Right lung (tissue), 10 donors: ENCODE measurements at places on chromosomes 13 and 19. TPM values are rescaled to one million over a fixed set of nuclear protein-coding genes. Genes with fewer than 3 reads are reported as not detected.

DNA sequence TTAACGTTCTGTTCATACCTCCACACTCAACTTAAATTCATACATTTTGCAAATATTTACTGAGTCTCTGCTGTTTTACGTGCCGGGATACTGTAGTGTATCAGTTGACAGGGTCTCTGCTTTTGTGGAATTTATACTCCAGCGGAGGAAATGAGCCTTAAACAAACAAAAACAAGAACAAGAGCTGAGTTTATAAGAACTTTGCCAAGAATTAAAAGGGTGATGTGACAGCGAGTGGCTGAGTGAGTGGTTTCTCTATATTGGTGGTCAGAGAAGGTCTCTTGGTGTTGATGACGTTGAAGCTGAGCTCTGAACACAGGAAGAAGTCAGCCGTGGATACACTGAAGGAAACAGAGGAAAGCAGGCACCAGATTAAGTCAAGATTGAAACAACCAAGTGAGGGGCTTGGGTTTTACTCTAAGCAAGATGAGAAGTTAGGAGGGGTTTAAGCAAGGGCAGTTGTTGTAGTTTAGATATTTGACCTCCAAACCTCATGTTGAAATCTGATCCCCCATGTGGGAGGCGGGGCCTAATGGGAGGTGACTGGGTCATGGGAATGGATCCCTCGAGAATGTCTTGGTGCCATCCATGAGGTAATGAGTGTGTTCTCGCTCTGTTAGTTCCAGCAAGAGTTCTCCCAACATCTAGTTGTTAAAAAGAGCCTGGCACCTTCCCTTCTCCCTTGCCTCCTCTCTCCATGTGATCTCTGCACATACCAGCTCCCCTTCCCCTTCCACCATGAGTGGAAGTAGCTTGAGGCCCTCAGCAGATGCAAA is 248.3 kb downstream of the DCLK1 start:
- peak; percentile 60 for DNase-seq

DNA sequence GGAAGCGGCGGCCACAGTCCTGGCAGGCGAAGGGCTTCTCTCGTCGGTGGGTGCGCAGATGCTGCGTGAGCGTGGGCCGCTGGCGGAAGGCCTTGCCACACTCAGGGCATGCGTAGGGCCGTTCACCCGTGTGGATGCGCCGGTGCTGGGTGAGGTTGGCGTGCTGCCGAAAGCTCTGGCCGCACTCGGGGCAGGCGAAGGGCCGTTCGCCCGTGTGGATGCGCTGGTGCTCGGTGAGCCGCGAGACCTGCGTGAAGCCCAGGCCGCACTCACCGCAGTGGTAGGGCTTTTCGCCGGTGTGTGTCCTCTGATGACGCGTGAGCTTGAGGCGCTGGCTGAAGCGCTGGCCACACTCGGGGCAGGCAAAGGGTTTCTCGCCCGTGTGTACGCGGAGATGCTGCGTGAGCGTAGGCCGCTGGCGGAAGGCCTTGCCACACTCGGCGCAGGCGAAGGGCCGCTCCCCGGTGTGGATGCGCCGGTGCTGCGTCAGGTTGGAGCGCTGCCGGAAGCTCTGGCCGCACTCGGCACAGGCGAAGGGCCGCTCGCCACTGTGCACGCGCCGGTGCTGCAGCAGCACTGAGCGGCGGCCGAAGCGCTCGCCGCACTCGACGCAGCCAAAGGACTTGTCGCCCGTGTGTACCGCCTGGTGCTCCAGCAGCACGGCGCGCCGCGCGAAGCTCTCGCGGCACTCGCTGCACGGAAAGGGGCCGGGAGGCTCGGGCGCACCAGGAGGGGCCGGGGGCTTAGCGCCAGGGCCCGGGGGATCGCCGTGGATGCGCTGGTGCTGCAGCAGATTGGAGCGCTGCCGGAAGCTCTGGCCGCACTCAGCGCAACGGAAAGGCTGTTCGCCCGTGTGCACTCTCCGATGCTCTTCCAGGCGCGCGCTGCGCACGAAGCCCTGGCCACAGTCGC is 4.0 kb upstream of the UBE2M start:
- no peak for DNase-seq

DNA sequence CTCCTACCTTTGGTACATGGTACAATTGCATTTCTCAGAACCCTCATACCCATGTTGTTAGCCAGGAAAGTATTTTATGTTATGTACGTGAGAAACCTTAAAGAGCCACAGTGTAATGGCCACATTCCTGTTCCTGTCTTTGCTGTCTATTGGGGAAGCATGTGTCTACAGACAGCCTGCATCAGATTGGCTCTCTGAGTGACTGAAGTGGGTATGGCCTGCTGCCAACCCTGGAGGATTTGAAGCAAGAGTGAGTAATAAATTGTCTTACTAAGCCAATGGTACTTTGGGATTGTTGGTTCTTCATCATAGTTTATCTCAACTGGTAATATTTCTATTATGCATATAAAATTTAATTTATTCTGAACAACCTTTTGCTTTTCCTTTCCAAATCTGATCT is 574.1 kb downstream of the LMO7 start:
- no peak for DNase-seq

DNA sequence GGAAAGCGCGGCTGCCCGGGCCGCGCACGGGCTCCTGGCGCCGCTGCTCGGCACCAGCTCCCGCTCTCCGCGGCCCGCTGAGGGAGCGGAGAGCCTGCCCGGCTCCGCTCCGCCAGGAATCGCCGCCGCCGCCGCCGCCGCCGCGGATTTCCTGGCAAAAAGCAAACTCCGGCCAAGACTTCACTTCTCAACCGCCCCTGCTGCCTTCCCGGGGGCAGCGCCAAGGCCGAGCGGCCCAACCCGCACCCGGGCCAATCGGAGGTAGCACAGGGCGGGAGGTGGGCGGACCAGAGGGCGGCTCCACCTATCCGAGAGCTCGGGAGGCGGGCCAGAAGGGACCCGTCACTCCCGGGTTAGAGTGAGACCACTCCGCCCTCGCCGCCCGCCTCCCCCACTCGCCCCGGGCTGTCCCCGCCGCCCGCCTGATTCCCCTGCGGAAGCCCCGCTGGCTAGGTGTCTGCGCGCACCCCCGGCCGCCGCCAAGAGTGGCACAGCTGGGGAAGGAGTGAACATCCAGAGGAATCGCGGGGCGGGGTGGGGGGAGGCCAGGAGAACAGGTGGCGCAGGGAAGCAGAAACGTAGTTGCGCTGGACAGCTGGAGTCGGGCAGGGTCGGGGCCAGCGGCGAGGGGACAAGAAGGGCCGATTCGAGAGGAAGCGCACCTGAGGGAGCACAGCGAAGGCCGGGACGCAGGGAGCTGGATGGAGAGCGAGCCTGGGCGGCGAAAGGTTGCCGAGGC is at the start of gene LNX2:
Gene LNX2 (minus strand): TSS at position 153 of the 739 bp plus-strand sequence. CDS start 38,826 bp downstream, outside the sequence.
- peak; percentile 97 for DNase-seq

- no peak for DNase-seq
Observed at GRCh38 chr13:28611654-28612131, 47.2 kb upstream of the POMP start.

GRCh38 chr19:30391554-30392551 is 19.7 kb downstream of the ZNF536 start:
- no peak for DNase-seq

DNA sequence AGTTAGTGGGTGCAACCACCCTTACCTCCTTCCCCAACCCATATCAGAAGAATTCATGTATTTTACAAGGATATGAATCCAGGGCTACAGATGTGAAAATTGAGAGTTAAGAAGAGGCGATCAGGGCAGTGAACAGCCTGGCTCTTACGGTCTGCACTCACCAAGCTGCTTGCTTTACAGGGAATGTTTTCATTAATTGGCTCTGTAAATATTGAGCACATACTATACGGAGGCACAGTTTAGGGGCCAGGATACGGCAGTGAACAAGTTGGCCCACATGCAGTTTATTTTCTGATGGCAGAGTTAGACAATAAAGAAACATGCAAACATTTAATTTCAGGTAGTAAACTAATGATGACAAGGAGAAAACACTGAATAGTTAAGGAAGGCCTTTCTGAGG is 6.4 kb downstream of the POLR1D start:
- DNase-seq = no peak

DNA sequence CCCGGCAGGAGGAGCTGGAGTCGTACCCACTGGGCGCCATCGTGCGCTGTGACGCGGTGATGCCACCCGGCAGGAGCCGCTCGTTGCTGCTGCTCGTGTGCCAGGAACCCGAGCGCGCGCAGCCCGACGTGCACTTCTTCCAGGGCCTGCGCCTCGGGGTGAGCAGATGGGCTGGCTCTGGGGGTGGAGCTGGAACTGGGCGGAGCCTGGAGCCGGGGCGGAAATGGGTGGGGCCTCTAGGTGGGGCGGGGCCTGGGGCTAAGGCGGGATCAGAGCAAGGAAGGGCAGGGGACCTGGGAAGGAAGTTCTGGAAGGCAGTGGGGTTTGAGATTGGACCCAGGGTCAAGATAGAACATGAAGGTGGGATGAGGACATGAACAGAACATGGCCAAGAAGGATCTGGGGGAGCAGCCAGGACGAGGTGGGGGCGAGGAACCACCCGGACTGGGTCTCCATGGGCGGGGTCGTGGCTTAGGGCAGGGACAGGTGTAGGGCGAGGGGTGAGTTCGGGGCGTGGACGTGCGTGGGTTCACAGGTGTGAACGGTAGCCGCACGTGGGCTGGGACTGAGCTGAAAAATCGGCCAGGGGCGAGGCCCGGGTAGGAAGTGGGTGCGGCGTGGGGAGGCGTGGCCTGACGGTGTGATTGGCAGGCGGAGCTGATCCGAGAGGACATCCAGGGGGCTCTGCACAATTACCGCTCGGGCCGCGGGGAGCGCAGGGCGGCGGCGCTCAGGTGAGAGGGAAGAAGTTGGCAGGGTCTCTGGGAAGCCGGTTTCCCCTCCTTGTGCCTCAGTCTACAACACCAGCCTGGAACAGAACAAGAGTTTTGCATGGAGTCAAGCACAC is 4.7 kb downstream of the EPS8L1 start:
- peak; percentile 35 for DNase-seq

GRCh38 chr13:52838433-52839107 is 9.9 kb downstream of the PCDH8 start:
- no peak for DNase-seq

GRIN2D gene
- 0.24 TPM for polyA plus RNA-seq

FFAR3 gene
- polyA plus RNA-seq = not detected

TTYH1 gene
- polyA plus RNA-seq = 3.5 TPM

TMIGD2 gene
- 0.43 TPM for polyA plus RNA-seq
